ENCODE measurements at places on chromosomes 4 and X.
A peak's percentile ranks its signal among the peaks of the same experiment; 100 is the strongest.

DNA sequence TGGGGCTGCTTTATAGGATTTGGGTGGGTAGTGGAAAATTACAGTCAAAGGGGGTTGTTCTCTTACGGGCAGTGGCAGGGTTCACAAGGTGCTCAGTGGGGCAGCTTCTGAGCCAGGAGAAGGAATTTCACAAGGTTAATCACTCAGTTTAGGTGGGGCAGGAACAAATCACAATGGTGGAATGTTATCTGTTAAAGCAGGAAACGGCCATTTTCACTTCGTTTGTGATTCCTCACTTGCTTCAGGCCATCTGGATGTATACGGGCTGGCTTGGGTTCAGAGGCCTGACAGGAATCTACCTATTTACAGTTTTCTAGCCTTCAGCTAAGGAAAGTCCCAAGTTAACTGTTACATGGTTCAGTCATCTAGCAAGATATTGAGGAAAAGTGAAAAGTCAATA is 1003.5 kb downstream of the STPG2 start:
- DNase-seq: no peak

GRCh38 chr4:150067859-150068258 is 10.4 kb upstream of the DCLK2 start:
- no peak for DNase-seq

- DNase-seq: no peak
These were observed at the start of gene QRFPR for GRCh38 chr4:121380776-121381462. Gene QRFPR, minus strand, starts transcription at chr4:121381018. Its CDS starts 371 bp downstream, at chr4:121380647.

GRCh38 chrX:156003486-156004185 is 6.1 kb downstream of the IL9R start:
- DNase-seq: no peak

DNA sequence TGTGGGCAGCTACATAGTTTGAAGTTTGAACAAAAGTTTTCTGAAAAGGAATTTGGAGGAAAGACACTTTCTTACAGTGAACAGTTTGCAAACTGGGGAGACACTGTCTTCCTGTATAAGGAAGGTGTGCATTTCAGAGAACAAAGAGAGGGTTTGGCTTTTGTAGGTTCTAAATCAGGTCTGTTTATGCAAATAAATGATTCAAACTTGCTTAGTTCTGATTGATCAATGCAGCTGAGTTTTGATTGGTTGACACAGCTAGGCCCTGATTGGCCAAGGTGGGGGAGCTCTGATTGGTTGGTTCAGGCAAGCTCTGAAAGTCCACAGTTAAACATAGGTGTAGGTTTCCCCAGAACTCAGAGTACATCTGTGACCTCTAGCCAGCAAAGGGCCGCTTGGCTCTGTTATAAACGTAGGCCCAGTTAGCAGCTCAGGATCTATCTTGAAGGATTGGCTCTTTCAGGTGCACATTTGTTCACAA is 63.0 kb upstream of the ENPP6 start:
- no peak for DNase-seq

DNA sequence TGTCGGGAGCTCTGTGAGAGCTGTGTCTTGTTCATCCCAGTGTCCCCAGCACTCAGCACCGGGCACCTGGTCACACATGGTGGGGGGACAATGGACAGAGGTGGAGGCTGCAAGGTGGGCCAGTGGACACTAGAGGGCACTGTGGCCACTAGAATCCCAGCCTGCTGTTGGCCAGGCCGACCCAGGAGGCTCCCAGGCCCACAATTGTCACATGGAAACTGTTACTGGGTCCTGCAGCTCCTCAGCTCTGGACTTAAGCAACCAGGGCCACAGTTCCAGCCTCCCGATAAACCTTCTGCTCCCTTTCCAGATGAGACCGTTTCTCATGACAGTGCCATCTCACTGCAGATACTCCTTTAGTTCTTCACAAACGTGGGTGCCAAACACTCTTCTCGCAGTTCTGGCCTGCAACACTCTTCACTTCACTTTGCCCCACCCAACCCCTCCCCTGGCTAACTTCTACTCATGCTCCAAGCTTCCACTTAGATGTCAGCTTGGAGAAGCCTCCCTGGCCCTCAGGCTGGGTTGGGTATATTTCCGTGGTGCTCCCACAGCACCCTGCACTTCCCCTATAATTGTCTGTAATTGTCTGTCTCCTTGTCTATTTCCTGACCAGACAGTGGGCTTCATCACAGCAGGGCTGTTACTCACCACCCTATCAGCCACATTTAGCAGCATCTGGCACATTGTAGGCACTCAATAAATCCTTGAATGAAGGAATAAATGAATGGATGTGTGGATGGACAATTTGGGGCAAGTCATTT is 3.5 kb upstream of the IQSEC2 start:
- peak; percentile 36 for DNase-seq

- no peak for DNase-seq
These were observed 315.5 kb upstream of the GK2 start for GRCh38 chr4:79723507-79723906.

DNA sequence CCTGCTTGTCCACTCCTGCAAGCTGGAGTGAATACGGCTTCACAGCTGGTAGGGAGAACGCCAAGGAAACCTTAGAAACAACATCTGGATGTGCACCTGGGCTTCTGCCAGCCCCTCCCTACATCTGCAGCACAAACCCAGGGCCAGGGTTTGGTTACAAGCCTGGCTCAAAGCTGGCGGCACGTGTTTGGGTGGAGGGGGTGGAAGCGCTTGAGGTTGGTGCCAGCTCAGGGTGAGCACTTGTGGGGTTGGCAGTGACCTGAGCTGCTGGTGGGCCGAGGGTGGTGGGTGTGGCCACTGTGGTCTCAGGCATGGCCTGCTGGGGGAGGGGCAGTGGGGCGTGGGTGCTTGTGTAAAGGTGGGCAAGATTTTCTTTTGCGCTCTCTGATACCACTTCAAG is 15.6 kb downstream of the ELF4 start:
- DNase-seq: no peak

- DNase-seq: no peak
These were observed 317.6 kb downstream of the BCOR start for GRCh38 chrX:39779952-39780783.

GRCh38 chr4:127261476-127261875 is 371.3 kb upstream of the INTU start:
- DNase-seq: no peak

- DNase-seq: no peak
These were observed 94.4 kb upstream of the HPGD start for GRCh38 chr4:174616661-174617060.

DNA sequence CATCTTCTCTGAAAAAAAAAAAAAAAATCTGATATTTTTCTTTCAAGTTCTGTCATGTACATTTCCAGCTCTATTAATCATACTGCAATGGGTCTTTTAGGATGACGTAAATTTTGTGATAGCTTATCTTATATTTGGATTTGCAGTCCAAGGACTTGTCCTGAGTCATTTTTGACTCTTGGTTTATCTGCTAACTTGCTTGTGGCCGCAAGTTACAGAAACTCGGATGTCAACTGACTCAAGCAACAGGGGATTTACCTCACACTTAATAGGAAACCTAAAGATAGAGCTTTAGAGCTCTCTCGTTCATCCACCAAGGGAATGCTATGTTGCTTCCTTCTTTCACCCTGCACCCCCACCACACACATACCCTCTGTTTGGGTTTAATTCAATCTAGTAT is 1433.8 kb upstream of the TENM3 start:
- no peak for DNase-seq

GRCh38 chr4:168648929-168649328 is 152.1 kb downstream of the PALLD start:
- no peak for DNase-seq

DNA sequence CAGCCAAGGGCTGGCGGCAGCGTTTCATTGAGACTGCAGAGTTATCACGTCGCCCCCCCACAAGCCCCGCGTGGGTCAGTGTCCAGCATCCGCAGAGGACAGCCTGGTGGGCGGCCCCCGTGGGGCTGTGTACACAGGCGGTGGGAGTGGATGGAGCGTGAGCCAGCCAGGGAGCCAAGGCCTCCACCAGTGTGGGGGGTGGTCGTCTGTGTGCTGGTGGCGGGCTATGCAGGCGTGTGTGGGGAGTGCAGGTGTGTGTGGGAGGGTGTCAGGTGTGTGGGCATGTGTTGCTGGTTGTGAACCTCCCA is 56.5 kb upstream of the NKX1-1 start:
- DNase-seq: no peak

- no peak for DNase-seq
These were observed 463.2 kb downstream of the KLHL13 start for GRCh38 chrX:117653396-117653795.

- DNase-seq: no peak
These were observed 10.5 kb downstream of the ANTXR2 start for GRCh38 chr4:80062527-80062926.

- DNase-seq: no peak
These were observed 191.6 kb upstream of the GALNTL6 start for GRCh38 chr4:171621646-171622045.

- DNase-seq: no peak
These were observed 395.2 kb downstream of the SPOCK3 start for GRCh38 chr4:166838975-166839614.

- no peak for DNase-seq
These were observed 4.2 kb upstream of the PDHA2 start for GRCh38 chr4:95835672-95836071.

GRCh38 chr4:55733932-55734331 is 85.7 kb upstream of the EXOC1L start:
- DNase-seq: no peak

DNA sequence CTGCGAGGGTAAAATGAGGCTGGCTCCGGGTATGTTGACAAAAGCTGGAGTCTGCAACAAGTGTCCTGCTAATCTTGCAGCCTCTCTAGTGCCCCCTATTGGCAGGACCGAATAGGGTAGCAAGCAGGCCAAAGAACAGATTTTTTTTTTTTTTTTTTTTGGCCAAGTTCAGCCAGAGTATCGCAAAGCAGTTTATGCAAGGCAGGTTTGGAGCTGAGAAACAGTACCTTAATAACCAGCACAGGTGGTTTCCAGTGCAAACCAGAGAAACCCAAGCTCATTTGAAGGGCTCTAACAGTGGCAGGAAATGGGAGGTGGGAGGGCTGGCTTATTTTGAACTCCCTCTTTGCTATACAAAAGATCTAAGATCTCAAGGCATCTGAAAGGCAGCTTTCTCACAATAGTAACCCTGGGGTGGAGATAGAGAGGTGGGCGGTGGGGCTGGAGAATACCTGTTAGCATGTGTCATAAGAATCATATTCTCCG is 38.2 kb upstream of the OCIAD2 start:
- DNase-seq: peak; percentile 40

DNA sequence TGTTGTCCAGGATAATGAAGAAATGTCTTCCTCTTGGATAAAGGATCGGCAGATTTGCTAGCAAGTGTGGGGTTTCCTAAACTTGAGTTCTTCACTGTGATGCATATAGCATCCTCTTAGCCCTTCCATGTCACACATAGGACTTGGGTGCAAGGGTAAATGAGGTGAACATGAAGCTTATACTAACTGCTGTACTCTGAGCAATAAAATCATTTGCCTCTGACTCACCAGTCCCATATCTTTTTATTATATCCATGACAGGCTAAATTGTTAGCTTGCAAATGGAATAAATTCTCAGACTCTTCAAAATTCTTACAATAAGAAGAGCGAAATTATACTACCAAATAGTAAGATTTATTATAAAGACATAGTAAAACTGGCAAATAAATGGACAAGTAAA is 14.7 kb upstream of the TBC1D1 start:
- DNase-seq: no peak

DNA sequence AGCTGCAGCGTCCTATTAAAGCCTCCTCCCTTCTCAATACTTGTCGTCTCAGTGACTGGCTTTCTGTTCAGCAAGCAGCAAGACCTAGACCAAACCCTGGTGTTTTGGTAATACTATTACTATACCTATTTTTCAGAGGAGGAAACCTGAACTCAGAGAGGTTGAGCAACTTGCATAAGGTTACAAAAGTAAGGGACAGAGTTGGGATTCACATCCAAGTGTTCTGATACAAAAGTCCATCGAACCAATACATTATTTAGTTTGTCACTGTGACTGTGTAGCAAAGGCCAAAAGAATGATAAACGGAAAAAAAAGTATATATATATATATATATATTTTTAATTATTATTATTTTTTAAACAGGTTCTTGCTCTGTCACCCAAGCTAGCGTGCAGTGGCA is 29.9 kb upstream of the KLHL8 start:
- DNase-seq: no peak

DNA sequence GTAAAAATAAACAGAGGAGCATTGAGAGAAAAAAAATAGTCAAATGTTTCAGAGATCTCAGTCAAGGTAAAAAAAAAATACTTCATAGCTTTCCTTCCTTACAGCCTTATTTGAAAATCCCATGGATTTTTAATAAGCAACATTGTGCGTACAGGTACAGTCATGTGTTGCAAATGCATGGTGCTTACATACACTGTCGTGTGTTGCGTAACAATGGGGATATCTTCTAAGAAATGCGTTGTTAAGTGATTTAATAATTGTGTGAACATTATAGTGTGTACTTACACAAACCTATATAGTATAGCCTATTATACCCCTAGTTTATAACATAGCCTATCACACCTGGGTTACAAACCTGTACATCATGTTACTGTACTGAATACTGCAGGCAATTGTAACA is 172.0 kb downstream of the UGT8 start:
- DNase-seq: no peak

DNA sequence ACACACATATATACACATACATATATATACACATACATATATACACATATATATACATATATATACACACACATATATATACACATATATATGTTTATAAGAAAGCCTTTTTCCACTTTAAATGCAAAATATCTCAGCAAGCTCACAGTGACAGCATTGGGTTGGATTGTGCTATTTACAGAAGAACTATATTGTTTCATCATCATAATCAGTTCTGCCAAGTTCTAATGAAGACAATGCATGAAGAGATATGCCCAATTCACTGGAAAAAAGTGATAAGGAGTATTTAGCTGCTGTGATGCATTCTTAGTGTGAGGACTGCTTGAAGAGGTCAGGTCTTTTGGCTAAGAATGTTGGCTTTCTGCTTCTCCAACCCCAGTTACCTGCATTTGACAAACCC is 54.4 kb downstream of the RNF150 start:
- DNase-seq: no peak

All from activated naive CD4-positive, alpha-beta T cell treated with anti-CD3 and anti-CD28 coated beads, Interleukin-2, amount 50 U/mL, for 16 hours (primary cell).